Tongue (tissue), 3 donors: ENCODE measurements at places on chromosomes 6 and 20. TPM values are rescaled to one million over a fixed set of nuclear protein-coding genes. Genes with fewer than 3 reads are reported as not detected.

Gene CST3
- 229 TPM for total RNA-seq

DNA sequence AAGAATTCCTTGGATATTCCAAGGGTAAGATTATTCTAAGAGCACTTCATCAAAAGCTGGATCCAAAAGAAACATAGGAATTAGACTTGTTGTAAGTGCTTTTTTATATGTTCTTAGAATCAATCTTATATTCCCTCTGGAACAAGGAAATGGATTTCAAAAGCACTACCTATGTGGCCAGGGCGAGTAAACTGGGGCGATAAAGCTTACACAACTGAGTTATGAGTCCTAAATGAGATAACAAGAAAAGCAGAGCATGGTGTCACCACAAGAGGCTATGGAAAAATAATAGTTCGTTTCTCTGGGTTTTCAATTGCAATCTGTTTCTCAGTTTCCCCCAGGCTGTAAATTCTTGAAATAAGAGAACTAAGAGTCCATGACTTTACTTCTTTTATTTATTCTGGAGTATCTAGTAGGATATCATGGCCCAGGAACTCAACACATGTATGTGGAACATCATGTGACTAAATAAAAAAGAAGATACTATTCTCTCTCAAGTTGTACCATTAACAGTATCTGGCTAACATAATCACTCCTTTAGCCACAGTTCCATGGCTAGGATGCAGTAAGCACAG, 51.5 kb downstream of the NUDT3 start:
- DNase-seq: no peak

DNA sequence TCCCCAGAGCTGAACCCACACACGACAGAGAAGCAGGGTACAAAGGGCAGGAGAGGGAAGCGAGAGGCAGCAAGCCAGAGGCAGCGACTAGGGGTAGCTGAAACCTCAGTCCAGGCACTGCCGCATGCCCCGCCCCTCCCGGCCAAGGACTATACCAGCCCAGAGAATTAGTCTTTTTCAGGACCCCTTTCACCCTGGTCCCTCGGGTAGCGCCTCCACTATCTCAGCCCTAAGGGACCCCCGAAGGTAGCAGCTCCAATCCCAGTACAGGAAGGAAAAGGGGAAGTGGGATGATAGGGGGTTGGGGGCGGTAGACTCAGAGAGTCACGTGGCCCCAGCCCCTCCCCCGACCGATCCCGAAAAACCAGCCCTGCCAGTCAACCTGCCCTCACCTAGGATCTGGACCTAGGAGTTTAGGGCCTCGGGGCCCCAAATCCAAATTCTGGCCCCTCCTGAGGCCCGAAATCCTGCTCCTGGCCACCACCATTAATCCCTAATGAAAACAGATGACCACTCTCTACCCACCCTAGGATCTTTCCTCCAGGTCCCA, 1.3 kb downstream of the RGL2 start:
- peak; percentile 50 for DNase-seq

Gene TBC1D7
- 17.0 TPM for total RNA-seq
